ENCODE measurements at places on chromosomes 5 and 9.

- no peak for DNase-seq
Measured at GRCh38 chr9:123358181-123358905, 2.3 kb downstream of the CRB2 start.

DNA sequence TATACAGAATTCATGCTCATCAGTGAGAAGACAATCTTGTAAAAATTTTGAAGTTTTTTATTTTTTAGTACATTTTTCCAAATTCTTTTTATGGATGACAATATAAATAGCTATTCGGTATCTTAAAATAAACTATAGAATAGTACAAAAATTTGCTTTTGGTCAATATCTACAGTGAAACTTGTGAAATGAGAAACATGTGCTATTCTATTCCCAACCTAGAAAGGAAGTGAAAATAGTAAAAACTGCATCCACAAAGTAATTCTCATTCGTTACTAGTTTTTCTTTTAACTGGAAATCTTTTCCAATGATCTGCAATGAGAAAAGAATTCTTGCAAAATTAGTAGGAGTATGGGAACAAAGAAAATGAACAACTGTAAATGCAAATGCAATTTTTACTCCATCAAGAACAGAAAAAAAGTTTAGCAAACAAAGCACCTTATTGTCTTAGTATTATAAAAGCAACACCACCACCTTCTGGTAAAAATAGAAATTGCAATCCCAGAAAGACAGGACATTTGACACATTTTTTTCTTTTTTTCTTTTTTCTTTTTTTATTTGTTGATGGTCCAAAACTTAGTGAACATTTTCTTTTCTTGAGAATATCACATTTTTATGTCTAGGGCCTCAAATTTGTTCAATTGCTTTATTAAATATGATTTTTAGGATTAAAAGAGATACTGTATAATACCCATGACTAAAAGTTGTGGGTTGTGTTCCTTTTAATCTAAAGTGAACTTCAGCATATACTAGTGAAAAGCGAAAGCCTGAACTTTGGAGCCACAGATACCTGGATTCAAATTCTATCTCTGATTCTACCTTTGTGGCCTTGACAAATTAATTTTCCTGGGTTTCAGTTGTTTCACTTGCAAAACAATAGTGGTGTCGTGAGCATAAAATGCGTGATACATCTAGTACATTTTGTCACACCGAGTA, 72.3 kb downstream of the SLCO4C1 start:
- DNase-seq: no peak

GRCh38 chr5:83785176-83785668, 64.6 kb upstream of the HAPLN1 start:
- DNase-seq: no peak

DNA sequence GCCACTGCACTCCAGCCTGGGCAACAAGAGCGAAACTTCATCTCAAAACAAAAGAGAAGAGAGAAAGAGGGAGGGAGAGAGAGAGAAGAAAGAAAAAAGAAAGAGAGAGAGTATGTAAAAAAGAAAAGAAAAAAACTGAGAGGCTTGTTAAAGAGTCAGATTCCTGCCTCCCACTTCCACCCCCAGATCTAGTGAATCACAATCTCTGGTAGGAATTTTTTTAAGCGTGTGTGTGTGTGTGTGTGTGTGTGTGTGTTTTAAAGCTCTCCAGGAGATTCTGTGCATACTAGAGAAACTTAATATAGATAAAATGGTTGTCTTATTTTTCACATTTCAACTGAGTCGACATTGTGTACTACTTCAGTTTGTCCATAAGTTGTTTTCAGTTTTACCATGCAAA, 32.0 kb downstream of the SAR1B start:
- DNase-seq: no peak

Measured in activated CD8-positive, alpha-beta memory T cell treated with anti-CD3 and anti-CD28 coated beads, Interleukin-2, amount 50 U/mL, for 48 hours (primary cell).